Suppressor macrophage treated with lipopolysaccharide for 1 hour (primary cell): ENCODE measurements at places on chromosomes 4 and X.

- peak; percentile 13 for DNase-seq
Observed at GRCh38 chr4:105605493-105605892, 53.1 kb downstream of the ARHGEF38 start.

GRCh38 chrX:20947411-20947912 lies 426.8 kb upstream of the CNKSR2 start:
- DNase-seq = no peak

DNA sequence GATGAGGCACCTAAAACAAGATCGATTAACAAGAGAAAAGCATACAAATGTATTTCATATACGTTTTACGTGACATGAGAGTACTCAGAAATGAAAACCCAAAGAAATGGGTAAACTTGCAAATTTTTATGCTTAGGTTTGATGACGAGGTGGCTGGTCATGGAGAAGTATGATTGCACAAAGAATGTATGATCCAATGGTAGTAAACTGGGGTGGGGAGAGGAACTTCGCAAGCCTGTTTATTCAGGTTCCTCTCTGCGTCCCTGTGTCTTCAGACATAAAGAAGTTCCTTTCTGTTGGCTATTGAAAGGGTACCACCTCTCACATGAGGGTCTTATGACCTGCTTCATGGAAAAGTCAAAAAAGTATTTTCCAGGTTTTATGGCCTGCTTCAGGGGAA lies 309.2 kb downstream of the BCOR start:
- peak; percentile 38 for DNase-seq

- DNase-seq = no peak
Observed at GRCh38 chr4:727576-727975, 21.9 kb downstream of the PCGF3 start.

DNA sequence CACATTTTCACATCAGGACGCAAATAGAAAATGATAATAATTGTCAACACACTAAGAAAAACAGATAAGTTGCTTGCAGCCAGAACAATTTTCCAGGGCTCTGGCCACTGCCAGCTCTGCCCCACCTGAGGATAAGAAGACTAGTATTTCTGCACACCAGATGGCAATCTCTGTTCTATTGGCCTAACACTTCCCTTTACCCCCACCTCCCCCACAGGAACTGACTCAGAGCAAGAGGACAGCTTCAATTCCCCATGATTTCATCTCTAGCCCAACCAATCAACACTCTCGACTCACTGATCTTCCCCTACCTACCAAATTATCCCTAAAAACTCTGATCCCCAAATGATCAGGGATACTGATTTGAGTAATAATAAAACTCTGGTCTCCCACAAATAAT lies 164.0 kb downstream of the SMARCA1 start:
- peak; percentile 42 for DNase-seq

GRCh38 chrX:46582966-46583365 lies 9.4 kb downstream of the CHST7 start:
- DNase-seq = peak; percentile 74

- no peak for DNase-seq
Observed at GRCh38 chrX:72025236-72025770, 106.4 kb downstream of the RTL5 start.

DNA sequence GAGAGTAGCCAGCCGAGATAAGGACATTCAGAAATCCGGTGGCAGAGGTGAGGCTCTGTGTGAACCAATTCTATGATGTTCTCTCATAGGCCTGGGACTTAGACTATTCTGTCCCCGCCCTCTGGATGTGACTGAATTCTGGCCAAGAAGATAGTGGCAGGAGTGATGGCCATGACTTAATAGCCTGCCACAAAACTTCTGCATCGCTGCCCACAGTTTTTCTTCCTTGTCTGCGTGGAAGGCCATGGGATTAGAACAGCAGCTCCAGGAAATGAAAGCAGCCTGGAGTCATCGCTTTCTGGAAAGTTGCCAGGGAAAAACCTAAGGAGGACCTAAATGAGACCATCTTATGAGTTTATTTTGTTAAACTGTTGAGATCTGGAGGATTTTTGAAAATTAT lies 134.7 kb downstream of the F11 start:
- no peak for DNase-seq

- DNase-seq = no peak
Observed at GRCh38 chr4:130901321-130901720, 1805.4 kb downstream of the C4orf33 start.

GRCh38 chrX:35023683-35024082 lies 81.1 kb downstream of the FAM47B start:
- no peak for DNase-seq

GRCh38 chr4:47373174-47373573 lies 90.3 kb downstream of the COMMD8 start:
- no peak for DNase-seq
